NCI-H1092 (cell line): ENCODE measurements at places on chromosomes 2 and 18.

DNA sequence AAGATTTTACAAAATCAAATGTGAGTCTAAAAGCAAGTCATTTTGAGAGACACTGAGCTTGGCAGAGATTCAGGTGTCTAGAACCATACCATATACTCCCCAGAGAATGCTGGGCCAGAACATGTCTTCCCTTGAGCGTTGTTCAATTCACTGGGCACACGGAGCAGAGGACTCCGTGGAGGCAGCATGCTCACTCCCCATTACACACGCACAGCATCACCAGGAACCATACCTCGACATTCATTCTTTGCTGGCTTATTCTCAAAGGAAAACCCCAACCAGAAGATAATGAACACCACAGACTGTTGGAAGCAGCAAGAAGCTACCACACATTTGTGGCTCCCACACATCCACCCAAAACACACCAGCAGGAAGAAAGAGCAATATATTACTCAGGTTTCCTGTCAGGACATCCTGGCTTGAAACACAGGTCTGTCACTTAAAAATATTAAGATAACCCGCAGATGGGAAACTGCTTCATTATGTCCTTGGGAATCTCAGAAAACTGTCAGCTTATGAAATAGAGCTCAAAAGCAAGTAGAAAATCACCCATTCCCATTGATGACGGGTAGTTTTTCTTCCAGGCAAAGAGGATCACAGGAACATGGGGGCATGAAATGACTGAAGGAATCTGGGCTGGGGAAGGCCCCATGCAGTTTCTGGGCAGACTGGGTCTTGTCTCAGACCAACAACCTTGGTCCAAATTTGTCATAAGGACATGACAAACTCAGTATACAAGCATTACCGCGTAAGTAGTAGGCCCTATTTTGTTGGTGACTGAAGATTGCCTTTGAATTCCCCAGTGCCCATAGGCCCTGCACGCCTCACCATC is 46.4 kb downstream of the PCBP1 start:
- peak; percentile 42 for DNase-seq

GRCh38 chr2:237631007-237631785 is 3.8 kb downstream of the LRRFIP1 start:
- DNase-seq = no peak

GRCh38 chr2:241437179-241437578 is 71.2 kb downstream of the STK25 start:
- DNase-seq = no peak

- DNase-seq = no peak
These were observed 12.6 kb upstream of the COL6A3 start for GRCh38 chr2:237426517-237426916.

GRCh38 chr2:17136877-17137276 is 381.4 kb downstream of the RAD51AP2 start:
- DNase-seq = no peak

DNA sequence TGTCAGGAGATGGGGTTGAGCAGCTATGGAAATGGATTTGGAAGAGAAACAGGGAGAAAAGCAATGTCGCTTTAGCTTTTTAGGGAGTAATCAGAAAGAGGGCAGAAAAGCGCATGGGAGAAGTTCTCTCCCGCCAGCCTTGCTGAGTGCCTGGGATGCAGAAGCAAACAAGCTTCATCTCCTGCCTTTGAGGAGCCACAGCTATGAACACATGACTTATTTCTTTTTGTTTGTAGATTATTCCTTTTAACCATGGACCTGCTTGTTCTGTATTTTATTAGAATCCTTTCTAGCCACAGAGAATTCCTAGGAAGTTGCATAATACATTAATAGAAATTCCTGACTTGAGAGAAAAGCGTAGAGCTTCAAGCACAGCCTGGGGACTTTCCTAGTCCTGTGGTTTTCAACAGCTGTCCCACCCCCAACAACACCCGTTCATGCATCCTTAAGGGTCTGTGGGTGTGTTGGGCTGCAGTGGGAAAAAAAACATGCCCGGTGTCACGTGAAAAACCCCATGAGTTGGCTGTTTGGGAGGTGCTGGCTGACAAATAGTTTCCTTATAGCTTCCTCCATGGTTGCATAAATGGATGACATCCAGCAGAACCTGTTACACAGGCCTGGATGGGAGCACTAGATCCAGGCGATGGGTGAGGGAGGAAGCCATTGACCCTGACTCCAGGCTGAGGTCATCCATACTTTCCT is 14.9 kb downstream of the SLC9A4 start:
- no peak for DNase-seq

GRCh38 chr2:230601510-230601909 is 111.1 kb upstream of the CAB39 start:
- no peak for DNase-seq

DNA sequence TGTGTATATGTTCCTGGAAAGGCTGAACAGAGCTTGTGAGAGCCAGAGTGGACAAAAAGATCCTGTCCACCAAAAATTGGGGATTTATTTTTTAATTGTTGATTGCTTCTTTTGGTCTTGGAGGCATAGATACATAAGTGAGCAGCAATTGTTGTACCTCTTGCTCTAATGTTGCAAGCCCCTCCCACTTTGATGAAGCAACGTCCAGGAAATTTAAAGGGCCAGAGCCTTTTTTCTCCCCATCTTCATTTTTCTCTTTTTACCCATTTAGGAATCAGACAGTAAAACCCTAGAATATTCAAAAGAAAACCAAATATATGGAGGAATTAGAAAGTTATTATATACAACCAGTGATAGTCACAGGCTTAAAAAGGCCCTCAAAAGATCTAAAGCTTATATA is 871.8 kb upstream of the NRXN1 start:
- DNase-seq = no peak

DNA sequence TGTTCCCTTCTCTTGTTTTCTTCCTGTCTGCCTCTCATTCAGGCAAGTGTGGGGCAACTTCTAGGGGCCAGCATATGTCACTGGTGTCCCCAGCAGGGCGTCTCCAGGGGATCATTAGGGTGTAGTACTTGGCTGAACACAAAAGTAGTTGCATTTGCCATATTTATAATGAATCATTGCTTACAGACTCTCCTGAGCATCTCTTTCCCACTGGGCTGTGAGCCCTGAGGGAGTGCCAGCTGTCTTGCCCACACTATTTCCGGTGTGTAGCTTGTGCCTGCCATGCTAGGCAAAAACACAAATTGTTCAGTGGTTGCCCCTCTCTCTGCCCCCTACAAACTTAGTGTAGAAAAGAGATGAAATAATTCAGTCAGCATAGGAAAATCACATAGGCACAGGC is 40.8 kb upstream of the SCLY start:
- no peak for DNase-seq

- no peak for DNase-seq
These were observed 167.9 kb upstream of the HNRNPA3 start for GRCh38 chr2:177044671-177045070.

DNA sequence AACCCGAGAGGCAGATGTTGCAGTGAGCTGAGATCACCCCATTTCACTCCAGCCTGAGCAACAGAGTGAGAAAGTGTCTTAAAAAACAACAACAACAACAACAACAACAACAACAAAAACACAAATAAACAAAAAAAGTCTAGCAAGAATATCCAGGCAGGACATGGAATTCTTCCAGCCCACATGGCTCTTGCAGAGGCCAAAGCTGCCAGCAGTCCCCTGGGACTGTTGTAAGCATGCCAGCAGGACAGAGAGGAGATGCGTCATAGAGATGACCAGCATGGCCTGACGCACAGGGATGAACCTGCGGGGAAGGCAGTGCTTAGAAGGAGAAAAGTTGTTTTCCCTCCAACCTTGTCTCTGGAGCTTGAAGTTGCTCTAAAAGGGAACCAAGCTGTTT is 182.3 kb upstream of the PGAP1 start:
- DNase-seq = no peak

DNA sequence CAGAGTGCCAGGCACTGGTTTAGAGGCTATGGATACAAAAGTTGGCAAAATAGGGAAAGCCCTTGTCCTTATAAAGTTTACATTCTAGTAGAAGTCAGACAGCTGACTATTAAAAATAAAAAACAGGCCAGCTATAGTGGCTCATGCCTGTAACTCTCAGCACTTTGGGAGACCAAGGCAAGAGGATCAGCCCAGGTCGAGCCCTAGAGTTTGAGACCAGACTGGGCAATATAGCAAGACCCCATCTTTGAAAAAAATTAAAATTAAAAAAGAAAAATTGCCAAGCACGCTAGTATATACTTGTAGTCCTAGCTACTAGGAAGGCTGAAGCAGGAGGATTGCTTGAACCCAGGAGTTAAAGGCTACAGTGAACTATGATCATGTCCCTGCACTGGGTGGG is 12.5 kb downstream of the ERICH2 start:
- DNase-seq = no peak

DNA sequence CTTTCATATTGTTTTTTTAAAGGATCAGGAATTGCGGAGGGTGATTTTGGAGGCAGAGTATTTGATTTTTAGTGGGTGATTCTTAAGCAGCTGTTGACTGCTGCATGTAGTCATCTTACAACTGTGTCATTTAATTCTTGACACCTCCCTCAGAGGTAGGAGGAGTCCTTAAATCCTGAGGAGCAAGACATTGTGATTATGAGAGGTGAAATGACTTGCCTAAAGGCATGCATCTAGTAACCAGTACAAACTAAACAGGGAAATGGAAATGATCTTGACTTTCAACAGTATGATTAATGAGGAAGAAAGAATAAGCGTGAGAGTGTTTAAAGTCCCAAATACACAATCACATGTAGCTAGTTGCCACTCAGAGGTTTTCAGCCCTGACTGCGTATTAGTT is 440.7 kb downstream of the THSD7B start:
- no peak for DNase-seq

DNA sequence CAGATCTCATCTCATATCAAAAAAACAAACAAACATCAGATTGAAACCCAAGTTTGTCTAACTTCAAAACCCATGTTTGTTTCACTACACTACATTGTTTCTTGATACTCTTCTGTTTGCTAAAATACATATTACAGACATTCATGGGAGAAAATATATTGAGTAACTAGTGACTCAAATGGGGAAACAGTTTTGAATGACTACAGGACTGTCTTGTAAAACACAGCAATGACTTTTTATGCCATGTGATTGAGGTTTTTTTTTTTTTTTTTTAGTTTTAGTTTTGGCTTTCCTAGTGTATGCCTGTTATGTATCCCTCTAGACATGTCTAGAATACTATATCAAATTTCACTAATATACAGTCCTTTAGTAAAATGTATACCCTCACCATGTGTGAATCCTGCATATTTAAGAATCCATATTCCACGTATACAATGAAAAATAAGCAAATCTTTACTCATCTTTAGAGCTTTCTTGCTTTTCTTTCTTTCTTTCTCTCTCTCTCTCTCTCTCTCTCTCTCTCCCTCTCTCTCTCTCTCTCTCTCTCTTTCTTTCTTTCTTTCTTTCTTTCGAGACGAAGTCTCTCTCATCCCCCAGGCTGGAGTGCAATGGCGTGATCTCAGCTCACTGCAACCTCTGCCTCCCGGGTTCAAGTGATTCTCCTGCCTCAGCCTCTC is 46.6 kb upstream of the SERTAD2 start:
- DNase-seq = no peak

DNA sequence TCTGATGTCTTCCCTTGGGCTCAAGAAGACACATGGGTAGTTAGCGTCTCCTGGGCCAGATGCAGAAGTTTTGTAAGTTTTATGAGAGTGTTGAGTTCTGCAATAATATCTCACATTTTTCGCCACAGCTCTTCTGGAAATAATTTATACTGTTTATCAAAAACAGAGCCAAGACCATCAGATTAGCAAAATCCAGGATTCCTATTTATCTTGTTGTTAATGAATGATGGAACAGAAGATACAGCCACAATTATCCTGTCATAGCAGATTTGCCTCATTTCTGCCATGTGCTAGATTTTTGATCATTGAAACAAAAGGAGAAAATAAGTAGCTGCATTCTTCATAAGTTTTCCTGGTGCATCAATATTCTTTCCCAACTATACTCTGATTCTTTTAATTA is 1048.6 kb upstream of the KLHL29 start:
- no peak for DNase-seq

- DNase-seq = no peak
These were observed 194.3 kb downstream of the RTP5 start for GRCh38 chr2:242063850-242064249.

GRCh38 chr18:10739152-10739551 is 213.3 kb downstream of the NAPG start:
- DNase-seq = no peak

DNA sequence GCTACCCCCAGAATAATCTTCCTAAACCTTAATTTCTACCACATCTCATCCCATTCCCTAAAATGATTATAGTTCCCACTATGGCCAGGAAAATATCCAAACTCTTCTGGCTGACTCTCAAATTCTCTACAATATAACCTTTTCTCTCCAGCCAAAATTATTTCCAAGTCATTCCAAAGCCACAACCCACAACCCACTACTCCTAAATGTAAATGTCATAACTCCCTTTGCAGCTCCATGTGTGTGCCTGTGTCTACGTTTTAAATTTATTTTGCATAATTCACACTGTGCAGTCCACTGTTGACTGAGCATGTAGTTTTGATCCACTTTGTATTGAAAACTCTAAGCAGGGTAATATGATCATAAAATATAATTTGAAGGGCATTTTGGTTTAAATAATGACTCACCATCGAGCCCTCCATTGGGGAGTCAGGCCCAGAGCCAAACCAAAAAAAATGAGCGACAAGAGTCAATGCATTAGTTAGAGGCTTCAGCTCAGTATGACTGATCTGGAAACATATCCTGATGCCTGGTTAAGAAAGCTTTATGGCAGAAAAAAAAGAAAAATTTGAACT is 171.0 kb downstream of the AFF3 start:
- no peak for DNase-seq

GRCh38 chr18:38940475-38940862 is 1374.9 kb upstream of the CELF4 start:
- no peak for DNase-seq

GRCh38 chr2:227509824-227510619 is 38.1 kb downstream of the AGFG1 start:
- DNase-seq = no peak

- no peak for DNase-seq
These were observed 908.5 kb downstream of the DSC3 start for GRCh38 chr18:30134020-30134419.

GRCh38 chr2:88626171-88627054 is 851 bp downstream of the EIF2AK3 start:
- no peak for DNase-seq

DNA sequence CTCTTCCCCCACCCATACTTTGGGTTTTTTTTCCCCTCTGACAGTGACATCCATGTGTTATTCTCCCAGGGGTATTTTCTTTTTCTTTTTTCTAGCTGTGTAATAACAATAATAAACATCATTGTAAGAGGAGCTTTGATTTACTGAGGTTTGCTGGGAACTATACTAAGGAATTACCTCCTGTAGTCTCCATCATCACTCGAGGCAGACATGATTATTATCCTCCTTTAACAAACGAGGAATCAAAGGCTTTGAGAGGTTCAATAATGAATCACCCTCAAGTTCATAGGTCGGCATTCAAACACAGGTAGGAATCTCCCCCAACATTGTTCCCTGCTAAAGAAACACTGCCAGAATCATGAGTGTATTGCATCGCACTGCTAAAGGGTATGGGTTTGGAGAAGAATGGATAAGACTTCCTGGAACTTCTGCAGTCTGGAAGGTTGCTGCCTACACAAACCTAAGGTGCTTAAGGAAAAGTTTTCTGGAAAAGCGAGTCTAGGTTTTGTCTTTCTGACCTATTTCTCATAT is 260.2 kb upstream of the SESTD1 start:
- DNase-seq = no peak
